ENCODE measurements at places on chromosomes 1 and 21. TPM values are rescaled to one million over a fixed set of nuclear protein-coding genes. Genes with fewer than 3 reads are reported as not detected.

Gene FAM131C
- total RNA-seq, result 0.15 TPM

GRCh38 chr1:233790662-233791371, 113.7 kb upstream of the SLC35F3 start:
- peak; percentile 12 for DNase-seq

Gene LCE3D
- total RNA-seq, result not detected

GRCh38 chr1:37704966-37705365, 12.7 kb downstream of the CDCA8 start:
- no peak for DNase-seq

DNA sequence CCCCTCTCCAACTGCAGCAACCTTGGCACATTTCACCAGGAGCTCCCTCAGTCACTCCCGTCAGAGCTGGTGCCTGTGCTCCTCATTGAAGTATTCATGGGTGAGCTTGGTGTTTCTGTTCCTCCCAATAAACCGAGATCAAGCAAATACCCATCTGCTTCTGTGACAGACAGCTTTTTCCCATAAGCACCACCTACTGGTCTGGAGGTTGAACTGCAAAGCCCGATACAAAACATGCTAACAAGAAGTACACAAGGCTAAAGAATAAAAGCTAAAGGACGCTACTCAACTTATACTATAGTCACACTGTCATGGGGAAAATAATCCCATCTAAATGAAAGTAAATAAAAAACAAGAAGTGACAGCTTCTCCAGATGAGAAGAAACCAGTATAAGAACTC, 111.9 kb upstream of the C21orf91 start:
- DNase-seq, result no peak
